NCI-H1417 treated with DMSO at 0.1 percent for 48 hours (cell line): ENCODE measurements at places on chromosomes 4 and X.

GRCh38 chrX:45134315-45134731 is 66.4 kb downstream of the DIPK2B start:
- no peak for DNase-seq

DNA sequence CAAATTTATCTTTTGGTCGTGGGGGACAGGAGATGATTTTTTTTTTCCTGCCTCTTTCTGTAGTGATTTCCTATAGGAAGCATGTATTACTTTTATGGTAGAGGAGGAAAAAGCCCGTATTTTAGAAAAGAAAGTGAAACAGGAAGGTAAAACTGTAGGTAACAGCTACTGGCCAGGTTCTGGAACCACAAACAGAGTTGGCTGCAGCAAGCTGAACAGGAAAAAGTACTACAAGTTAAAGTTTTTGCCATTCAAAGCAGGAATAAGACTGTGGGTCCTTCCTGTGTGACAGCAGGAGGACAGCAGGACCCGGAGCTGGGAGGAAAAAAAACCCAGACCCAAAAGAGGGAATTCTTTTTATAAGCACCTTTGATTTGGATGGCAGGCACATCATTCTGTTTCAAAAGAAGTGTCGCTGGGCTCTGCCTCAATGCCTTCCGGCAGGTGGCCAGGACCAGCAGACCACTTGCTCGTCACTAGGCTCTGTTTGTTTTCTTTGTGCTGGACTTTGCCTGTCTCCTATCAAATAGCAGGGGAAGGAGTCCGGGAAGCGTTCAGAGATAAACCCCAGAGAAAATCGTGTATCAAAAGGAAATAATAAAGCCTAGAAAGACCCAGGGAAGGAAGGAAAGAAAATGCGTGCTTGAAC is 277.9 kb downstream of the ADGRA3 start:
- DNase-seq: no peak

DNA sequence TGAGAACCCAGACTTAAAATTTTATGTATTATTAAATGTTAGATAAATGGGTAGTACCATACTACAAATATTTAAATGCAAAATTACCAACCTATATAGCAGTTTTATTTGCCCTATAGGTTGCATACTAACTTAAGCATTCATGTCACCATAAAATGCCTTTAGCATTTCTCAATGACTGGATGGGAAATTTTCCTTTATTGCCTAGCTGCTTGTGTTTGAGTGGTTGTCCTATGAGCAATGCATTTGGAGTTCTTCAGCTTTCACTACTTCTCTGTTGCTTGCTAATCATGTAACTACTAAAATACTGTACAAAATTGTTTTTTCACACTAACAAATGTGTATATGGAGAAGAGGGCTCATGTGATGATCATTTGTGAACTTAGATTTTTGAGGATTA is 44.2 kb upstream of the CEP135 start:
- DNase-seq: no peak

GRCh38 chr4:89299153-89299791 is 8.3 kb downstream of the GPRIN3 start:
- no peak for DNase-seq

- no peak for DNase-seq
Measured at GRCh38 chr4:87677731-87678130, 27.7 kb downstream of the DMP1 start.

GRCh38 chrX:107857837-107858236 is 32.2 kb downstream of the MID2 start:
- DNase-seq: peak; percentile 56

DNA sequence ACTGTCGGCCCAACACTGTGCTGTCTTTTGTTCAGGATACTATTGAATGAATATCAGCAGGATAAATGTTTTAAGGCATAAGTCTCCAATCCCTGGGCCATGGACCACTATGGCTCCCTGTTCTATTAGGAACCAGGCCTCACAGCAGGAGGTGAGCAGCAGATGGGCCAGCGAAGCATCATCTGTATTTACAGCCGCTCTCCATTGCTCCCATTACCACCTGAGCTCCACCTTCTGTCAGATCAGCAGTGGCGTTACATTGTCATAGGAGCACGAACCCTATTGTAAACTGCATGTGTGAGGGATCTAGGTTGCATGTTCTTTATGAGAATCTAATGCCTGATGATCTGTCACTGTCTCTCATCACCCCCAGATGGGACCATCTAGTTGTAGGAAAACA is 3.7 kb upstream of the APLN start:
- no peak for DNase-seq

DNA sequence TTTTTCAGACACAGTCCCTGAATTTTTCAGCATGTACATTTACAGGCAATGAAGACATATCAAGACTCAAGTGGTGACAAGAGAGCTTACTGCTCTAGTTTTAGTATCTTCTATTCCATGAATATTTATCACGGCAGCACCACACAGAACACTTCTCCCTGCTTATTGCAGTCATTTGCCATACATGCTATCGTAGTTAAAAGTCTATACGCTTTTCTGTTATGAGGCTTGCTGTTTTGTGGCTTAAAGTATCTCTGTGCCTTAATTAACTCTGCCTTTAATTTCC is 65.4 kb upstream of the GK2 start:
- DNase-seq: no peak

DNA sequence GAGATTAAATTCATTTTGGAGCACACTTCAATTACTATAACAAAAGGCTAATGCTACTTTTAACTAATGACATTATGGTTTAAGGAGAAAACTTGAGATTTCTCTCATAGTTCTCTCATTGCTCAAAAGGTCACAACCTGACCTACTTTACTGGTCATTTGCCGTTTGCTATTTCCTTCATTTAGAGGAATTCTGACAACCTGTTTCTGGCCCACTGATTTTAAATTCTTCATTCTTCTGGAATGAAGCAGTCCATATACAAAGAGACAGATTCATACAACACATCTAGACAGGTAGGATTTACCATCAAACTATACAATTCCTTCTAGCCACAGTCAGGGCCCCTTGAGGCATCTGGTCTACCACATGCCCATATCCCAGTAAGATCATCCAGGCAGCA is 14.2 kb downstream of the RNF150 start:
- no peak for DNase-seq

- DNase-seq: no peak
Measured at GRCh38 chr4:26299254-26299882, 21.4 kb upstream of the RBPJ start.

DNA sequence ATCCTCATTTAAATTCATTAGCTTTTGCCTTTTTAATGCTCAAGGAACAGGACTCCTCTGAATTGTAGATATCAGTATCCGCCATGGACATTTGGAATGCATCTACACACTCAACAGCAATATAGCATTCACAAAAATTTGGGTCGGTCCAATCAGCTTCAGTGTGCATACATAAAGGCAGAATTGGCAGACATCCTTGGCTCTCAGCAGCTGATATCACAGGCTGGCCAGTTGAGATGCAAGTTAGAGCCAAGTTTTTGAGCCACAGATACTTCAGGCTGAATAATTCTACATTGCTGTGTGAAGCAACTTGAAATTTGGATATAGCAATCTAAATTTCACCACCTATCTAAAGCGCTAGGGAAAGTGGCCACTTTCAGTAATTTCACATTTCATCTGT is 821.1 kb downstream of the PCDH19 start:
- DNase-seq: no peak

- DNase-seq: no peak
Measured at GRCh38 chrX:106436691-106437090, 175.1 kb upstream of the RADX start.

GRCh38 chrX:96449896-96450295 is 234.7 kb upstream of the DIAPH2 start:
- no peak for DNase-seq

GRCh38 chr4:2943364-2944090 is 19.7 kb downstream of the NOP14 start:
- no peak for DNase-seq

- peak; percentile 54 for DNase-seq
Measured at GRCh38 chrX:47523297-47523696, 37.7 kb upstream of the ARAF start.

GRCh38 chrX:49053223-49054072 is 5.4 kb upstream of the CCDC120 start:
- no peak for DNase-seq

DNA sequence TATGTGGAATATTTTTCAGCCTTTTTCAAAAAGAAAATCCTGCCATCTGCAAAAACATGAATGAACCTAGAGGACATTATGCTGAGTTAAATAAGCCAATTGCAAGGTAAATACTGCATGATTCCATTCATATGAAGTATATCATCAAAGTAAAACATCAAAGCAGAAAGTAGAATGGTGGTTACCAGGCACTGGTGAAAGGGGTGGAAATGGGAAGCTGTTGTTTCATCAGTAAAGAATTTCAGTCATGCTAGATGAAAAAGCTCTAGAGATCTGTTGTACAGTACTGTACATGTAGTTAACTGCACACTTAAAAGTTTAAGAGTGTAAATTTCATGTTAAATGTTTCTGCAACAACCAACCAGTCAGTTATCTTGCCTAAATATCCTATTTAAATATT is 196.8 kb upstream of the ADGRL3 start:
- no peak for DNase-seq

DNA sequence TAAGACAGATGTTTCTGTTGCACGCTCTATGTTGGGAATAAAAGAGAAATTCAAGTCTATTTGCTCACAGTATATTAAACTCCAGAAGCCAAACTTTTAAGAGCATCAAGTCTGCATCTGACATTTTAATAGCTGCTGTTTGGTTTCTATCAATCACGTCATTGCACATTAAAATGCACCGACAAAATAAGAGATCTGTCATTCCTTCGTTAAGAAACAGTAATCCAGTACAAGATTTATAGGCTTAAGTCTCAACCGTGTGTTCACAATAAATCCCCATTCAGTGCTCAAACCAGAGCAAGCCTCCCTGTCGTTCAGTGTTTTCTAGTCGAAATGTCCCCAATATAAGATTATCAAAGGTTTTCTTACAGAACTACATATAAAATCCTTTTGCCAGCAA is 89.0 kb upstream of the BMPR1B start:
- no peak for DNase-seq

DNA sequence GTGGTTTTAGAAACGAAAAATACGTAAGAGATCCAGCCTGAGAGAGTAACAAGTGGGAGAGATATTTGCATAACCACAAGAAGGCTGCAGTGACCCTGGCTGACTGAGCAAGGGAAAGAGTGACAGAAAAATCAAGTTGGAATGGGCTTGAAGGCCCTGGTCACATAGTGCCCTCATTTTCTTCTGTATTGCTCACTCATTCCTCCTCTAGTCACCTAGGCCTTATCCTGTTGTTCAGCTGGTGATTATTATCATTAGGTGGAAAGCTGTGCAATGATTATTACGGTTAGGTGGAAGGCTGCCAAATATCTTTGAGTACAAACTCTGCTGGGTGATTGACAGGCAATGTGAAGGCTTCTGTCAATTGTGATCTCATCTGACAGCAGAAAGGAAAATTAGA is 2384.1 kb downstream of the PCDH7 start:
- peak; percentile 29 for DNase-seq

GRCh38 chrX:126550816-126551215 is 1.8 kb downstream of the DCAF12L1 start:
- DNase-seq: no peak

GRCh38 chr4:129246910-129247461 is 151.0 kb downstream of the C4orf33 start:
- DNase-seq: peak; percentile 95

DNA sequence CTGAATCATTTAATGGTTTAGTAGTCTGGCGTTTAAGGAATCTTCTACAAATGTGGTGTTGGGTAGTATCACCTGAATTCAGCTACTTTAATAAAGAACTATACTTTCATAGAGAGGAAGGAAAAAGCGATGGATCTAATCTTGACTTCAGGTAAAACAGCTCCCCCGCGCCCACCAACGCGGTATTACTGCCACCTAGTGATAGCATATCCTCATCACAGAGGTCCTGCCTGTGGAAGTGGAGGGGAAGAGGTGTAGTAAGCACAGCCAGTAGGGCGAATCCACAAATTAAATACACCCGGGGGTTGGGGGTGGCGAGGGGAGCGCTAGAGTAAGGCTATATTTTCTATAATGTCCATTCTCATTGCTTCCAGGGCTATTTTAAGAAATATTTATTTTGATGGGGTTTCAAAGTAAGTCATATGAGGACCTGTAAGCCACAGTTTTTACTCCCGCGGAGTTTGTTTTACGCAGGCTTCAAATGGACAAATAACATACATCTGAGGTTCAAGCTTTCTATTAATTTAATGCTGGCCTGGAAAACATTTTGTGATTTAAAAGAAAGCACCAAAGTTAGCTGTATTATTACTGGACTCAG is 8.3 kb upstream of the DAPP1 start:
- no peak for DNase-seq

DNA sequence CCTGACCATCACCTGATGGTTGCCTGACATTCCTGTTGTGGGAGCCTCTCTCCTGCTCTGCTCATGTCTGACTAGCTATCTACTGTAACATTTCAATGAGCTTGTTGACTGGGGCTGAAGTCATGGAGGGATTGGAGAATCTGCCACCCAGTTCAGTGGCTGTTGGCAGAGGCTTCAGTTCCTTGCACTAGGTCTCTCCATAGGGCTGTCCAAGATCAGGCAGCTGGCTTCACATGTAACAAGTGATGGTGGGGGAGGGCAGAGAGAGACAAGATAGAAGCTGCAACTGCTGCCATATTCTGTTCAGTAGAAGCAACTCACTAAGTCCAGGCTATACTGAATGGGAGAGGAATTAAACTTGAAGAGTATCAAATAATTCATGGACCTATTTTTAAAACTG is 14.1 kb upstream of the CCNI start:
- no peak for DNase-seq

DNA sequence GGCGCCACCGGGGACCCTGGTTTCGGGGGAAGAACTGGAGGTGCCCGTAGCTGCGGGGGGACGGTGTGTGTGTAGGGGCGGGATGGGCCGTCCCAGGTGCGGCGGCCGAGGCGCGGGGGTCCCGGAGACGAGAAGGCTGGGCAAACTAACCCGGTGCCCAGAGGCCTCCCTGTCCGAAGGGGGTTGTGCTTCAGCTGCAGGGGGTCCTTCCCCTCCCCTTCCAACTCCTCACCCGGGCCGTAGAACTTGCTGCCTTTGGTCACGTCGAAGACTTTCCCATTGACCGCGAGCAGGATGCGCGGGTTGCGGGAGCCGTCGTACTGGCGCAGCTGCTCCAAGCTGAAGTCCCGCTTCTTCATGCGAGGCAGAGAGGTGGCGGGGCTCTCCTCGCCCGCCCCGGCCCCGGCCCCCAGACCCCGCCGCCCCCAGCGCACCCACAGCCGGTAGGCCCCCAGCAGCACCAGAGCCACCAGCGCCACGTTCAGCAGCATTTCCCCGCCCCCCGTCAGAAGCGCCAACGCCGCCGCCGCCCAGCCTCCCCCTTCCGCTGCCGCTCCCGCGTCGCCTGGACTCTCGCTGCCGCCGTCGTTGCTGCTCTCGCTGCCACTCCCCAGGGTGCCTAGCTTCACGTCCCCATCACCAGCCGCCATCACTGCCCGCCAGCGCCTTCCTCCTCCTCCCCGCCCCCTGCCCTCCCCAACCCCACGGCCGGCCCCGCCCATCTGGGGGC is at the start of gene PGRMC2:
Gene PGRMC2, minus strand, starts transcription at position 673 of the 730 bp plus-strand sequence. Its CDS starts 23 bp downstream, at position 650.
- no peak for DNase-seq

DNA sequence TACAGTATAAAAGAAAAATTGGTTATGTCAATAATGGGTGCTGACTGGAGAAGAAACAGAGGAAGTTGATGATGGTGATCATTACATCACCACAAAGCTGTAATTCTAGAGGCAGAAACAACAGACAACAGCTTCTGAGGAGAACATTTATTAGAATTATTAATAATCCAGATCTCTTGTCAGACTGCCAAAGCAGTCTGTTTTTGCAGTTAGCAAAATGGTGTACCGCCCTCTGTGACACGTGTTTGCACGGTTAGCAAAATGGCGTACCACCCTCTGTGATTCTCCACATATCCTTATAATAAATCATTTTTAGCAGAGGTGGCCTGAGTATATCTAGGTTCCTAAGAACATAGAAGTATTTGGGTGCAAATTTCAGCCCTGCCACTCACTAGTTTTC is 154.0 kb upstream of the TENT5D start:
- DNase-seq: no peak
